Glomerular endothelial cell (primary cell): ENCODE measurements at places on chromosomes 7 and 10.
A peak's percentile ranks its signal among the peaks of the same experiment; 100 is the strongest.

GRCh38 chr10:104657457-104657856 lies 16.4 kb downstream of the SORCS3 start:
- DNase-seq = no peak

GRCh38 chr7:92925876-92926696 lies 89.7 kb upstream of the CDK6 start:
- no peak for DNase-seq

GRCh38 chr7:82347808-82348207 lies 95.8 kb downstream of the CACNA2D1 start:
- no peak for DNase-seq

DNA sequence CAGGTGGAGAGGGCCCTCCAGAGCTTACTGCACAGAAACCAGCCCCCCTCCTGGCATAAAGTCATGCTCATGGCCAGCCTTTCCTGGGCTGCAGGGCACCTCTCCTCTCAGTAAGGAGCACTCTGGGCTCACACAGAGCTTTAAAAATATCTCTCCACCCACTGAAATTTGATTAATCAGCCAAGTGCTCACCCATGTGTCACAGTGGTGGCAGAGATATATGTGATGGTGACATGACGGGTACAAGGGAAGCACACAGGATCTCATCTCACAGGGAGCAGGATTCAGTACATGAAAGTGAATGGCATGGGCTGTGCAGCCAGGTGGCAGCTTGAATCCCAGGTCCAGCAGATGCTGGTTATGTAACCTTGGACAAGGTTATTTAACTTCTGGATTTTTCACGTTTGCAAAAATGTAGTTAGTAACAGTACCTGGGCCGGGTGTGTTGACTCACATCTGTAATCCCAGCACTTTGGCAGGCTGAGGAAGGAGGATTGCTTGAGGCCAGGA lies 144.8 kb downstream of the CALN1 start:
- no peak for DNase-seq

DNA sequence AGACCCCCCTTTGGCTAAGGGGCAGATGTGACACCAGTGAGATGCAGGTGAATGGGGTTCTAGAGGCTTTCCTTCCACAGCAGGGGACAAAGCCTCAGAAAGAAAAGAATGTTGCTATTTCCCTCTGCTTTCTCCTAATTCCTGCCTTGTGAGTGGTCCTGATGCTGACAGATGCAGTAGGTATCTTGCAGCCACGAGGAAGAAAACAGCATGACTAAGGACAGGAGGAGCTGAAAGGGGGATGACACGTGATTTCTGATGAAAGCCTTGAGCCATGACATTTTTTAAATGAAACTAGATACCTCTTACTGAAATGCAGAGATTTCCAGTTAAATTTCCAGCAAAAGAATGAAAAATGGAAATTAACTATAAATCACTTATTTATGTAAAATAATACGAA lies 92.4 kb downstream of the C1GALT1 start:
- DNase-seq = no peak

- no peak for DNase-seq
These were observed 149.3 kb upstream of the SHH start for GRCh38 chr7:155961241-155962190.

GRCh38 chr10:22389856-22390589 lies 44.7 kb downstream of the SPAG6 start:
- DNase-seq = no peak

GRCh38 chr7:22607180-22607579 lies 107.2 kb upstream of the STEAP1B start:
- DNase-seq = no peak

- DNase-seq = no peak
These were observed 88.9 kb downstream of the KCNMA1 start for GRCh38 chr10:77548671-77549070.

DNA sequence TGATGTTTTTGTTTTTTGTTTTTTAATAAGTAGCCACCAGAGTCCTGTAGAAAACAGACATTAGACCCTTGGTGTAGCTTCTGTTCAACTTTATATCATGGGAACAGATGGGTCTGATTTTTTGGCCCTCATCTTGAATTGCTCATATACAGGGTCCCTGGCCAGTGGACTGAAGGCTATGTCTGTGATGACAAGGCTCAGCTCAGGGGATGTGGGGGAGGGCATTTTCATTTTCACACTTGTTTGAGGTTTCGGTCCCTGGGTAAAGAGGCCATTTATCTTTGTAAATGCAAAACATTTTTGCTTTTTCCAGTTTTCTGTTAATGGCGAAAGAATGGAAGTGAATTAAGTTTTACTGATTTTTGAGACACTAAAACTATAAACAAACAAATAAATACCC lies 257.6 kb upstream of the PHYHIPL start:
- no peak for DNase-seq

DNA sequence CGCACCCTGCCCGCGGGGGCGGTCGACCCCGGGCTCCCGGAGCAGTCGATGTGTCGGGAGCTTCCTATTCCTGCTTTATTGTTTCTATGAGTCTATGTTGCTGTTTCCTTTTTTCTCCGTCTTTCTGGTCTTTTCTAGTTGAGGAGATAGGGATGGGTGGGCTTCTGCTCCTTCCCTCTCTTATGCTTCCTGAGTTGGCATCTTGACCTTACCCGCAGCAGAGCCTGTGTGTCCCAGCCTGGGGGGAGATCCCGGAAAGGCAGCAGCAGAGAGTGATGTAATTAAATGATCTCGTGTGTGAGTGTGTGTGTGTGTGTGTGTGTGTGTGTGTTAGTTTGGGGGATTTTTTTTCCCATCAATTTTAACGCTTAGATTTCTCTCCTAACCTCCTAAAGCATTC lies 486 bp upstream of the SORCS1 start:
- DNase-seq = no peak

- no peak for DNase-seq
These were observed 65.2 kb upstream of the TM9SF3 start for GRCh38 chr10:96651998-96652431.

DNA sequence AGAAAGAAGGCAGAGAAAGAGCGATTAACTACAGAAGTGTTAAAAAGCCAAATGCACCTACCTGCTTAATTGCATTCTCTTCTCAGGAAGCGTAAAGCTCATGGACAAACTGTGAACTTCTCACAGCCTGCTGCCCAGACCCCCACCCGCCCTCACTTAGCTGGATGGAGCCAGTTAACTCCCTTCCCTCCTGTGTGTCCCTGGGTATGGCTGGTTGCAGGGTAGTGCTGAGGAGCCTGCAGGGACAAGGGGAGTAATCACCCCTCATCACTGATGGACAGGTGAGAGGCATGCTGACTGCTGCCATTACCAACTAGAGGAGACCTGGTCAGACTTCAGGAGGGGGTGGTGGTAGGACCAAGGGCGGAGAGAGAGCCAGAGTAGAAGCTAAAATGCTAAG lies 37.5 kb downstream of the ENO4 start:
- DNase-seq = no peak

DNA sequence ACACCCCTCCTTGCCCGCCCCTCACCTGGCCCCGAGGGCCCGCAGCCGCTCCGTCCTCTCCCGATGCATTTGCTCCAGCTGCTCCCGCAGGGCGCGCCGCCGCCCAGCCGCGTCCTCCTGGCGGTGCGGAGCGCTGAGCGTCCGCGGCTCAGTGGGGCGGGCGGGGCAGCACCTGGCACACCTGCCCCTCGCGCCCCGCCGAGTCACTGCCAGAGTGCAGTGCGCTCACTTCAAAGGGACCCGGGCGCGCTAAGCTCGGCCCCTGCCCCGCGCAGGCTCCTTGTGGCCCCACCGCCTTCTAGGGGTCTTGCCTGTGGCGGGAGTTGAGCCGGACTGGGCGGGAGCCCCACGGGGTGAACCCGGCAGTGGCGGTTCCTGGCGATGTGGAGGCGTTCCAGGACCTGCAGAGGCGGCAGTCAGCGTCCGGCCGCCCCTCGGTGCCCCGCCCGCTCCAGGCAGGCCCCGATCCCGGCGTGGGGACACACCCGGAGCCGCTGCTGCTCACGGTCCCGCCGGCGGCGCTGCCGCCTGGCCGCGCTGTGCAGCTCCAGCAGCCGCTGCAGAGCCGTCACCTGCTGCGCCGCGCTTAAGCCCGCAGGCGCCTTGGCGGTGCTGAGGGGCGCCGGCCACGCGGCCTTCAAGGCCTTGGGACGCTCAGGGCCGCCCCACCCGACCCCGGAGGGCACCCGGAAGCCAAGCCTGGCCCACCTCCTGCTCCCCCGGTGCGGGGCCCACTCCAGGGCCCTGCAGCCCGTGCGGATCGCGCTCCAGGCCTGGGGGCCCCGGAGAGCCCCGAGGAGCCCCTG lies 6.7 kb downstream of the ATP6V1F start:
- no peak for DNase-seq

- no peak for DNase-seq
These were observed 509.5 kb downstream of the RPS24 start for GRCh38 chr10:78543031-78543748.

- no peak for DNase-seq
These were observed 152.2 kb downstream of the CYP26A1 start for GRCh38 chr10:93225938-93226337.

GRCh38 chr10:85607043-85607695 lies 759.4 kb downstream of the GRID1 start:
- no peak for DNase-seq

DNA sequence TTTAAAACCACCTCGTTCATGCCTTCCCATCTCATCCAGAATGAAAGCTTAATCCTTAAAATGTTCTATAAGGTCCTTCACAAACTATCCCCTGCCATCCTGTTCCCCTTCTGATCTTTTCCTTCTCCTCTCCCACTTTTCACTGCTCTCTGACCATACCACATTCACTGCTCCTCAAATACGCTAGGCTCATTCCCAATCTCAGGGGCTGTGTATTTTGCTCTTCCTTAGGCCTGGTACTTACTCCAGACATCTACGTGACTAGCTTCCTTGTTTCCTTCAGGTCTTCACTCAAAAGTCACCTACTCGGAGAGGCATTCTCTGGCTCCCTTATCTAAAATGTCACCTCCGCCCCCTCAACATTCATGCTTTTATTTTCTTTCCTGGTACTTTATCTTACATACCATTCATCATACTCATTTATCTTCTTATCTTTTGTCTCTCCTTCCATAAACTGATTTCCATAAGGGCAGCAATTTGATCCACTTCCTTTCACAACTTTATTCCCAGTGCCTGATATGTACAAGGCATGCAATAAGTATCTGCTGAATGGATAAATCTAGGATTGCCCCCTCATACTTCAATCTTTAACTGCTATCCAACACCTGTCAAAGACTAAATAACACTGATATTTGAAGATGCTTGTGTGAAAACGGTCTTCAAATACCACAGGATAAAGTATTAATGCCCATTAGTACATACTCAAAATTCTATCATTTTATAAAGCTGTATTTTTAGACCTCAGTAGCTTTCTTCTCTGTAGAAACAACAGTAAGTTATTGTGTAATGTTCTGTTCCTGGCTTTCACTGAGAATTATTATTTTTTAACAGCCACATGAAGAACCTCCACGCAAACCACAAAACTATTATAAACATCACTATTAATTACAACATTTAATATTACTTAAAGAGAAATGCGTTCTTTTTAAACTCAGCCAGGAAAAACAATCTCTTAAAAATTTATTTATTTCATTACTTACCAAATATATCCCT lies 27.0 kb downstream of the JMJD1C start:
- DNase-seq = no peak

- DNase-seq = no peak
These were observed 86.5 kb upstream of the NMT2 start for GRCh38 chr10:15254808-15255648.

GRCh38 chr10:3807928-3808496 lies 23.0 kb upstream of the KLF6 start:
- no peak for DNase-seq

GRCh38 chr10:91977491-91977890 lies 53.9 kb downstream of the BTAF1 start:
- DNase-seq = peak; percentile 10

GRCh38 chr7:32026083-32026425 lies 44.2 kb downstream of the PDE1C start:
- DNase-seq = no peak

- DNase-seq = no peak
These were observed 8.4 kb downstream of the DBNL start for GRCh38 chr7:44052771-44053365.

- DNase-seq = no peak
These were observed at the start of gene HSPB1 for GRCh38 chr7:76302347-76303201. Gene HSPB1 (plus strand): TSS chr7:76302673. CDS start chr7:76302713, 40 bp downstream.

DNA sequence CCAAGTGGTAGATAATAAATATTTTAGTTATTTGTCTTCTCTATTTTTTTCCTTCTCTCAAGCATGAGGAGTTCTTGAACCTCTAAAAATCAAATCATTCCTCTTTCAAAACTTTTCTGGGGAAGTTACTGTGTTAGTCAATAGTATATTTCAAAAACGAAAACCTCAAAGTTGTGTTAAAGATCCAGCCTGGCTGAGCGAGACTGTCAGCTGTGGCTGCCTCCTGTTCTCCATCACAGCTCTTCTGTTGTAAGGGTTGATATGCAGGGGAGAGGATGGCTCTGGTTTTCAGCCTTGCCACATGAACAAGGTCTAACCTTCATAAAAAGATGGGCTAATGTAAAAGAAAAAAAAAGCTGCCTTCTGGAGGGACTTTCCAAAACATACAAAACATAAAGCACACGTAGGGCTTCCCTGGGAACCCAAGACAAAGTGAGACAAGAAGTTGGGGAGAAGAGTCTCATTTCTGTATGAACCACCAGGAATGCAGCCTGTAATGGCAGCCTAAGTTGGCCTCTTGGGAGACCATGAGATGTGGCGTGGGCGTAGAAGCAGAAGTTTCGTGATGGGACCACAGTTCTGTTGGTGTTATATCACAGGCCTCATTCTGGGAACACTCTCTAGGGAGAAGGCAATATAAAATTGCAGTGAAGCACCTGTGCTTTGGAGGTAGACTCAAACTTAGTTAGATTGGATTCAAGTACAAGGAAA lies 77.9 kb upstream of the FHIP2A start:
- no peak for DNase-seq

GRCh38 chr7:101294832-101295121 lies 26.8 kb downstream of the IFT22 start:
- no peak for DNase-seq

- no peak for DNase-seq
These were observed 48.1 kb upstream of the TES start for GRCh38 chr7:116162254-116162653.

DNA sequence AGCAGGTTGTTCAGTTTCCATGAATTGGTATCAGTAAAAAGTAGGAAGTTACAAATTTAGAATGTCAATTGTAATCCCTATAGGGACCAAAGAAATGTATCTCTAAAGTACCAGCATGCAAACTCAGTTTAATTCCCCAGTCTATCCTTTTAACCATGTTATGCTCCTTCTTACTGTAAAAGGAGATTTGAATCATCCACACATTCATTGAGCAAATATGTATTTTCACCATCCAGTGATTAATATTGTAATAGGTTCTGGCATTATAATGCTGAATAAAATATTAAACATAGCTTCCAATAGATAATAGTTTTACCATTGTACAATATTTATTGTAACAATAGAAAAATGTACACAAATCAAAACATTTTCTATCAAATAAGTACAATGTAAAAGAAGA lies 228.2 kb upstream of the SEMA3A start:
- DNase-seq = no peak

- DNase-seq = no peak
These were observed 723.7 kb downstream of the SORCS1 start for GRCh38 chr10:106440767-106441166.
